Left renal pelvis (tissue), 4 donors: ENCODE measurements at places on chromosomes 11 and 22.

DNA sequence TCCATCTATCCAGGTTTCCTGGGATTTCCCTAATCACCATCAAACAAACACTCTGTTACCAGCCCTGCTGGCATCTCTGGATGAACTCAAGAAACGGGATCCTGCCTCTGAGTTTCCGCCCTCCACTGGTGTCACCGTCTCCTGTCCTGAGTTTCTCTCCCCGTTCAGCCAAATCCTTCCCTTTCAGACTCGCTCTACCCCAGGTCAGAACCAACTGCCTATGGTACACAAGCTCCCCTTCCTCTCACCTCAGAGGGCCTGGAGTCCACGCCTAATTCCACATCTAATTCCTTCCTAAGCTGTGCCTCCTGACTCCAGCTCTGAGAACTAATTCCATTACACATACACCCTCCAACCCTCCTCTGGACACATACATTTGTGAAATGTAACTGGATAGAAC, 96.1 kb downstream of the SHANK2 start:
- no peak for DNase-seq

DNA sequence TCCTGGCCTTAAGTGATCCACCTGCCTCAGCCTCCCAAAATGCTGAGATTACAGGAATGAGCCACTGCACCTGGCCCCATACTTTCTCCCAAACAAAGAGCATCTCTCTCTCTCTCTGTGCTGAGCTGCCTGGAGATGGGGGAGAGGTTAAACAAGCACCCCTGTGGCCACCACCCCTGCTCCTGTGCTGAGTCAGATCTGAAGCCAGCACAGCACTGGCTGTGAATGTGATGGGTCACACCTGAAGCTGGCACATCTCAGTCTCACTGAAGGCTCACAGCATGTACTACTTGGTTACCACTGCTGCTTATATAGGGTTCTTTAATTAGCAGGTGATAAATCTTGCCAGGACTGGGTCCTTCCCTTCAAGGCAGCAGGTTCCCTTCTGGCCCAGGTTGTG, 10.8 kb upstream of the WEE1 start:
- DNase-seq, result no peak

DNA sequence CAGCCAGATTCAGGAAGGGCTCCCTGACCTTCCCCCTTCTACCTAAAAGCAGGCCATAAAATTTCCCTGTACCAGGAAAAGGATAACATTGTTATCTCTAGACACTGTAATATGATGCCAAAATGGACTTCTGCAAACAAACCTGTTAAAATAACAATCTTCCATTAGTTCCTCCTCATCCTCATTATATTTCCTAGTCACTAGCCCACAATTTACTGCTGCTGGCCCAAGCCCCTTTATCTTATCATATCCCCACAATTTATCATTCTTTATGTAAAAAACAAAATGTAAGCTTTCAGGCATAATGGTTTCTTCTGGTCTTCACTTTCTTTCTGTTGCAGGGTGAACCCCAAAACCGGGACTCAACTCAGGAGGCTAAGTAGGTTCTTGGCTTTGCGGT, 1132.1 kb upstream of the CNTN5 start:
- DNase-seq, result no peak

DNA sequence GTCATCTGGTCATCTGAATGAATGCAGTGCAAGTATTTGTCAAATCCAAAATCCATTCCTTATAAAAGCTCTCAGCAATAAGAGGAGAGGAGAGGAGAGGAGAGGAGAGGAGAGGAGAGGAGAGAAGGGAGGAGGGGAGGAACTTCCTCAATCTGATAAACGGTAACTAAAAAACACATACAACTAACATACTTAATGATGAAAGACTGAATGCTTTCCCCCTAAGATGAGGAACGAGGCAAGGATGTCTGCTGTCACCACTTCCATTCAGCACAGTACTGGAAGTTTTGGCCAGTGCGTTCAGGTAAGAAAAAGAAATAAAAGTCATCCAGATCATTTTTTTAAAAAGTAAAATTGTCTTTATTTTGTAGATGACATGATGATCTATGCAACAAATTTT, 80.4 kb downstream of the CD82 start:
- no peak for DNase-seq

DNA sequence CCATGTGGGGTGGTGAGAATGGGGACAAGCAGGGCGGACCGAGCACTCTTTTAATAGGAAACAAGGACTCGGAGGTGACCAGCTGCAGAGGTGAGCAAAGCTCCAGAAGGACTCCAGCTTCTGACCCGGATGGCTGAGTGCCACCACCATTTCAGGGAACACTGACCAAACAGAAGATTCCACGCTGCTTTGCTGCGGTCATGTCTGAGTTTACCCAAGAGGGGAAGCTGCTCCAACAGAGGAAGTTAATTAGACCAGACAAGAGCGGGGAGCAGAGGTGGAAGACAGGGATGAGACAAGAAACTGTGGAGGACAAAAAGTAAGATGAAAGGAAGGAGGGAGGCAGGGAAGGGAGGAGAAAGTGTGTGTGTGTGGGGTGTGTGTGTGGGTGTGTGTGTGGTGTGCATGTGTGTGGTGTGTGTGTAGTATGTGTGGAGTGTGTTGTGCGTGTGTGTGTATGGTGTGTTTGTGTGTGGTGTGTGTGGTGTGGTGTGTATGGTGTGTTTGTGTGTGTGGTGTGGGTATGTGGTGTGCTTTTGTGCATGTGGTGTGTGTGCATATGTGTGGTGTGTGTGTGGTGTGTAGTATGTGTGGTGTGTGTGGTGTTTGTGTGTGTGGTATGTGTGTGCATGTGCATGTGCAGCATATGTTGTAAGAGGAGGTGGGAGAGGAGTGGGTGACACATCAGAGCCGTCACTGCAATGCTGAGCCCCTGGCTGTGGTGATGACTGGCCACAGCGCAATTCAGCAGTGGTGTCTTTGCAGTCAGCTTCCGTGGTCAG, 82.2 kb upstream of the AKIP1 start:
- no peak for DNase-seq
